ENCODE measurements at places on chromosomes 2 and 18. TPM values are rescaled to one million over a fixed set of nuclear protein-coding genes. Genes with fewer than 3 reads are reported as not detected.

Gene TGFA
- not detected for total RNA-seq

DNA sequence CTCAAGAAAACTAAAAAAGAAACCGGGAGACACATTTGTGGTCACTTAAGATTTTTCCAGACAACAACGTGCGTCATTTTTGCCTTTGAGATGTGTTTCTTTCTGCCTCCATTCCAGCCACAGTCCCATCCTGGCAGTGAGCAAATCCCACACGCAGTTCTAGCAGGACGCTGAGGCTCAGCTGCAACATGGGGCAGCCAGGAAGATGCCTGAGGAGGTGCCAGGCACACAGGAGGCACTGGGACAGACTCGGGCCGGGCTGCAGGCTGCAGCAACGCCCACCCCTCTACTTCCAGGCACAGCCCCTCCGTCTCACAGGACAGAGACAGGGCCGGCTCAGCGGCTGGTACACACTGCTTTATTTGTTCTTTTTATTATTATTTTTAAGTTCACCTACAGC is 13.1 kb downstream of the KLF11 start:
- DNase-seq, result no peak

DNA sequence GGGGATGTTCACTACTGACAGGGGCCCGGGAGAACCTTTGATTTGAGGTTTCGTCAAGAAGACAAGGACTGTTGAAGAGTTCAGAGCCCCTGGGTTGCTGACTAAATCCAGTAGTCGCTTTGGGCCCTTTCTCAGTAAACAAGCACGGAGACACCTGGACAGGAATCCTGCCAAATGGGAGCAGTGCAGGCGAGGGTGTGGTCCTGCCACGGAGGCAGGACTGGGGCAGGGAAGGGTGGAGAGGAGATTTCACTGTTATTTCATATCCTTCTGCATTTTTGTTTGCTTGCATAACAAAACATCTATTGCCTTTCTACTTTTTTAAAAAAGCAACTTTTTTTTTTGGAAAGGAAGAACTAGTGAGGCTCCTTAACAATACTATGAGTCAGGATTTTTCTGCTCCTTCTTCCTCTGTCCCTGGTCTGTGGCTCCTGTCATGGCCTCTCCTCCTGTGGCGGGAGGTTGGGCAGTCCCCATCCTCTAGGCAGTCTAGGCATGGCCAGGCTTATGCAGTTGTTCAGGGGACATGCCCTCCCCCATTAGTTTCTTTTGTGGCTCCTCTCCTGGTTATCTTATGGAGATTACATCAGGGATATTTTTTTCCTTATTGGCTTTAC is 57.7 kb downstream of the ARHGEF4 start:
- DNase-seq, result no peak

GRCh38 chr2:234514873-234515638 is 18.2 kb upstream of the ARL4C start:
- no peak for DNase-seq

DNA sequence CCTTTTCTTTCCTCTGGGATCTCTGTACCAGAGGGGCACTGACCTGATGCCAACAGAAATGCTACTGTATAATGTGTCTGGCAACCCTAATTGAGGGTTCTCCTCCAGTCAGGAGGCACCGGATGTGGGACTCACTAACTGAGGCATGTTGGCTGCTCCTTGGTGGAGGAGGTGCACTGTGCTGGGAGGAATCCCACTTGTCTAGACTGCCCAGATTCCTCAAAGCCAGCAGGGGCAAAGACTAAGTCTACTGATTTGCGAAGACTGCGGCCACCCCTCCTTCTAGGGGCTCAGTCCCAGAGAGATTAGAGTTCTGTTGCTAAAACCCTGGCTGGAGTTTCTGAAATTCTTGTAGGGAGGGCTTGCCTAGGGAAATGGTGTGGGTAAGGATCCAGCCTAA is 1192.1 kb downstream of the DPP10 start:
- no peak for DNase-seq

- DNase-seq, result no peak
Measured at GRCh38 chr18:5771343-5771742, 124.0 kb downstream of the TMEM200C start.

DNA sequence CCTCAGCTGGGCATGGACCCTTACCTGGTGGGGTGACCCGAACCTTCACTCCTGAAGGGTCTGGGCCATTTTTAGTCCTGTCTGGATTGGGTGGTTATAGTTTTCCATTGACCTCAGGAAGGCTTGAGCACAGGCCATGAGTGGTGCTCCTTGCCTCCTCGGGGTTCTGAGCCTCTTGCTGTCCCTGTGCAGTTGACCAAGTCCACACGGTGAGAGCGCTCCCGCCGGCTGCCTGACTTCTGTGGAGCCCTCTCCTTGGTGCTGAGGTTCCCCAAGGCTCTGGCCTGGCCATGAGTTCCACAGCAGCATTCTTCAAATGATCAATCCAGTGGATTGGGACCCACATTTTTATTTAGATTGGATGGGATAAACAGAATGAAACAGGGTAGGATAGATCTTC is 159.5 kb downstream of the SEPTIN10 start:
- DNase-seq, result no peak

GRCh38 chr2:80102026-80102425 is 202.5 kb downstream of the LRRTM1 start:
- DNase-seq, result peak; percentile 67

All from LHCN-M2 (cell line).